ENCODE measurements at places on chromosomes 6 and 20. TPM values are rescaled to one million over a fixed set of nuclear protein-coding genes. Genes with fewer than 3 reads are reported as not detected.
A peak's percentile ranks its signal among the peaks of the same experiment; 100 is the strongest.

DNA sequence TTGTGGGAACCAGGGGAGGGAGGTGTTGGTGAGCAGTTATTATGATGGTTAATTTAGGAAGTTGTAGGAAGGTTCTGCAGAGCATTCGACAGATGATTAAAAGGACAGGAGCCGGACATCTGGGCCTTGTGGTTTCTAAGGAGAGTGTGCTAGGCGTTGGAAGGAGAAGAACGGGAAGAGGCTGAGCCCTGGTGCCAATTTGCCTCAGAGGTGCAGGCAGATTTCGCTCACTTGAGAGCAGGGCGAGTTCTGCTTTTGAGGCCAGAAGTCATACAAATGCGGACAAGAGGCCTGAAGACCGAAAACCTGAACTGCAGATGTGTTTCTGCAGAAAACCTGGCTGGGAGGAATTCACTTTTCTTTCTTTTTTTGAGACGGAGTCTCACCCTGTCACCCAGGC is 30.5 kb upstream of the RPS6KA2 start:
- DNase-seq, result no peak

DNA sequence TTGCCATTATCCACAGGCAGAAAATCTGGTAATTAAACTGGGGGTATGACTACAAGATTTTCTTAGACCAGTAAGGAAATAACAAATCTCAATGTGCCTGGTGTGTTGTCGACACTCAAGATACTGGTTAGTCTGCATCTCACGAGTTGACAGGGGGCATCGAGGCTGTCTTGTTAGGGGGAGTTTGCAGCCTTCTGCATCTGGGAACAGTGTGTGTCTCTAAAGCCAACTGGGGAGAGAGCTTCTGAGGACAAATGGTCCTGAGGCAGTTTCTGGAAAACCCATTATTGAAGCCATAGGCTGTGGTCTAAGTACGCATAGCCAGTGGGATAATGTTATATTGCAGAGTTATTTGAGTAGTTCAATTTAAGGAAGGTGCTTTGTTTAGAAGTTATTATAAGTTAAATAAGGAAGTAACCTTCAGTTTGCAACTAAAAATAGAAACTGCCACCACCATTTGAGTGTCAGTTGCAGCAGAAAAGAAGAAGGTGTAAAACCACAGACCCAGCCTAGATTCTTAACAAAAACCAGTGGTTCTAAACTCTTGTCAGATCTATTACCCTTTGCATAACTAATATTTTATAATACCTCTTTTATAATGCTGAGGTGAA is 15.4 kb upstream of the MAPK13 start:
- peak; percentile 67 for DNase-seq

DNA sequence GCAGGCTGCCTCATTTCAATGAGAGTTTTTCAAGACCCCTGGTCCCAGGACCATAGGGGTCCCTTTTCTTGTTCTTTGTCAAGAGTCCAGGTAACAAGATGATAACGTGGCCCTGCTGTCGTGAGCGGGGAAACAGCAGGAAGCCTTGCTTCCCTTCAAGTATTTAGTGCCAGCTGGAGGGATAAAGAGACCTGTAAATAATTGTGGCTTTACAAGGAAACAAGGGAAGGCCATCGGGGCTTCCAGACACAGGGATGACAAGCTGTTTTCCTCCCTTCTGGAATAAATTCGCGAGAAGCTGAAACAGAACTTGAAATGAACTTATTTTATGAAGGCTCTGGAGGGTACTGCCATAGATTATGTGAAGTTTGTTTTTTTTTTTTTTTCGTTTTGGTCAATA is 163.2 kb downstream of the SYNDIG1 start:
- no peak for DNase-seq

RING1 gene
- 44.4 TPM for total RNA-seq

DNA sequence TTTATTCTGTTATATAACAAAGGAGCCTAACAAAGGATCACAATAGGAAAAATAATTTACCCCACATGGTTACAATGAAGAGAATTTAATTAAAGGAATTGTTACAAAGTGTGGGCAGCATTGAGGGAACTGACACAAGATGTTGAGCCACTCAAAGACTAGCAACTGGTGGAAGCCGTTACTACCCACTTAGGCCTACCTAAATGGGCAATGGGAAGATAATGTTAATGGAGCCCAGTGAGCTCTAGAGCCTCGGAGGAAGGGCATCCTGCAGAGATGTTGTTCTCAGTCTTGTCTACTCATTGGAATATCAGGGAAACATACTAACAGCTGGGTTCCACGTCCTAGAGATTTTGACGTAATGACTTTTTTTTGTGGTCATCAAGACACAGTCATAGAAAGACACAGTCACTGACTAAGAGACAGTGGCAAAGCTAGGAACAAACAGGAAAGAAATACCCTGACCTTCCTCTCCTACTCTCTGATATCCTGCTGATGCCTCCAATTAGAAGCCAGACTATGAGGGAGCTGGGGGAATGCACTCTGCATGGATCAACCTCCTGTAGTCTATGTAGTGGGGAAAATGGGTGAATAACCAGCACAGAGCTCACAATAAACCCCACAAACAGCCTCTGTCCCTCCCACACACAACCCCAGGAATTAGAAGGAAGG is 523.8 kb upstream of the FLRT3 start:
- DNase-seq, result peak; percentile 54

GRCh38 chr6:52516943-52517342 is 59.9 kb downstream of the TRAM2 start:
- no peak for DNase-seq

DNA sequence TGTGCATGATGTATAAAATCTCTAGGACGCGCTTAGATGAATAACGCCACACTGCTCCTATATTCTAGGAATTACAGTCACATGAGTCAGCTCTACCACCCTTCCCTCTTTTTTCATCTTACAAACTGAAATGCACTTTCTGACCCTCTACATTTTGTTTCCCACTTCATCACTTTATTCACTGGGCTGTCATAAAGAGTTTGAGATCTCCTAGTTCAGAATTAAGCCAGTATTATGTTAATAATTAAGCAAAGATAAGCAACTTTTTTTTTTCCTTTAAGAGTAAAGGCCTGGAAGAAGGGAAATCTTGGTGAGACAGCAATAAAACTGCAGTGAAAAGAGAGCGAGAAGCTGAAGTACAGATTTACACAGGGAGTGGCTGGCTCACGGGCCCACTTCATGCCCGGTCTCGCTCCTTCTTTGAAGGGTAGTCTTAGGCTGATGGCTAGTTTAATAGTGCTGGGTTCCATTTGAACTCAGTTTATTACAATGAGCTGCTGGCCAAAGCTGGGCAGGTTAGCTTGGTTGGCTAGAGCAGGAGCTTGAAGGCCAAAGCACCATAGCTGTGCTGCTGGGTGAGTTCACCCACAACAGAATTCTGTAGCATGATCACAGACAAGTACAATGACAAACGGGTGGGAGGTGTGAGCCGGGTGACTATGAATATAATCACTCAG is 110.6 kb downstream of the MAP7 start:
- DNase-seq, result no peak

GPRC6A gene
- not detected for total RNA-seq

MLN gene
- total RNA-seq, result not detected

GRCh38 chr6:87742106-87742505 is 40.1 kb upstream of the AKIRIN2 start:
- peak; percentile 87 for DNase-seq

COL20A1 gene
- total RNA-seq, result not detected

DNA sequence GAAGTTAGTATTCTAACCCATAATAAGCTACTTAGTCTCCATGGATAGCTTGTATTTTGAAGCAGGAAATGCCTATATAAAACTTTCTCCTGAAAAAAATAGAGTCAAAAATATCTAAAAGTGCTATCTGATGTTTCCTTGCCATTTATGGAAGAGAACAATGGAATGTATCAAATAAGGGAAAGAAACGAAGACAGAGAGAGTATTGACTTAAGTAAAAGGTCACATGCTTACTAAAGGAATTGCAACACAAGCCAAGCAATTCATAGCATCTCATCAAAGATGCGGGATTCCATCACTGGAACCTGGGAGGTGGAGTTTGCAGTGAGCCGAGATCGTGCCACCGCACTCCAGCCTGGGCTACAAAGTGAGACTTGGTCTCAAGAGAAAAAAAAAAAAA is 112.9 kb upstream of the DTNBP1 start:
- DNase-seq, result no peak

DNA sequence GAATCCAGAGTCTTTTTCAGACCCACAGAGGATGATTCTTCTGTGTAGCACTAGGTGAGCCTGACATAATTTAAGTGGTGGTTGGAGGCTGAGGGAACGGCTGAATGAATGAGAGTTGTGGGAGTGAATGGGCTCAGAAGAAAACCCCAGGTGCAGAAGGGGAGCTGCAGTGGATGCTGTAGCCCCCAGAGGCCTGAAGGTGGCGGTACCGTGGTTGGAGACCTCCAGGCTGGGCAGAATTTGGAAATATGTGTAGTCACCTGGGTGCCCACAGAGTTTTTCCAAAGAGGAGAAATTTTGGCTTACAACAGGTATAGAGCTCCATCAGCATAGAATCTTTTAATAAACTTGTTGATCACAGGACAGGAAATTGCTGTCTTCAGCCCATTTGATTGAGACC is 6.5 kb upstream of the RAET1G start:
- DNase-seq, result no peak

GRCh38 chr6:48071833-48072232 is 39.2 kb downstream of the PTCHD4 start:
- DNase-seq, result no peak

- DNase-seq, result no peak
Measured at GRCh38 chr20:24842918-24843715, 106.0 kb upstream of the CST7 start.

DNA sequence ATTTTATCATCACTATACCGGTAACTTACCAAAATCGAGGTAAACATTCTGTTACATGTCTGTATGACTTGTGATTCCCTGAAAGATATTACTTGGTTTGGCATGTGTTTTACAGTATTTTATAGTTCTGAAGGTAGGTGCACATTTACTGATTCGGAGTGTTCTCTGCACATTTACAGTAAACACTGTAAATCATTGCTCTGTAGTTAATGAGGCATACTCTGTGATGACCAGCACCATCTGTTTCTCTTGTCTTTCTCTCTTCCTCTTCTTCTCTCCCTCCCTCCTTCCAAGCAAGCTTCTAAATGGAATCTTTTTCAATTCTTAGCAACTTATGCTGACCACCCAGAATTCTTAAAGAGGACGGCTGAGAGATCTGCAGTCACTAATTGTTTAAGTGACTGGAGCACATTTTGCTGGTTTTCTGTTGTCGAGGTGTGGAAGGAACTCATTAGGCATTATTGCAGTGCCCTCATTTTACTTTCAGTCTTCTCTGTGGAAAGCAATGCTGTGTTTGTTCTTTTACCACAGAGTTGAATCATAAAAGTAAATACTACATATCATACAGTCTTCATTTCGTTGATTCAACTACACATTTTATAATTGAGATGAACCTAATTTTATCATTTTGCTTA is 126.5 kb downstream of the UTRN start:
- no peak for DNase-seq

DNA sequence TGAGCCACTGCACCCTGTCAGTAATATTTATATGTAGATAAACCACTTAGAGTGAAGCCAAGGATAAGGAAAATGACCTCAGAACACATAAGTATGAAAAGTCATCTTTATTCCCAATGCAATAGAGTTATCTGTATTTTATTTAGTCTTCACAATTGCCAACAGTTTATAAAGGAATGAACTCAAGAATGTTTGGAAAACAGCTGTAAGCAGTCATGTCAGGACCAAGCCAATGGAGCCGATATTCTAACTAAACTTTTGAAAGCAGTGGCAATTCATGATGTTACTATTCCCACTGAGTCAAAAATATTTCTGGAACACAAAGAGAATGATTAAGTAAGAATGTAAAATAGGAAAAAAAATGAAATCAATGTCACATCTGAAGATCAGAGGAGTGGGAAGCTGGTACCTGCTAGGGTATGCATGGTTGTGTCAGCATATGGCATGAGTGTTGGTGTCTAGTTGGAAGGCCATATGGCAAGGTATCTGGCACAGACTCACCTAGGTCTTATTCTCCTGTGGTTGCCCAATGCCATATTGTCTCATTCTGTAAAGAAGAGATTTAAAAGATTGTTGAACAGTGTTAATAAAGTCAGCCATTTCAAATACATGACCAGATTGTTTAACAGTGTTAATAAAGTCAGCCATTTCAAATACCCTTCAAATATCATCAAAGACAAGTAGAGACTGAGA is 118.2 kb downstream of the ADAT2 start:
- no peak for DNase-seq

Measured in activated CD4-positive, alpha-beta T cell treated with anti-CD3 and anti-CD28 coated beads, Interleukin-2, amount 10 ng/mL, durations not matched to agents 24 days and 14 days (primary cell).